Activated naive CD8-positive, alpha-beta T cell treated with anti-CD3 and anti-CD28 coated beads, Interleukin-2, amount 10 ng/mL, durations not matched to agents 7 days and 5 days (primary cell): ENCODE measurements at places on chromosomes 16 and 17. TPM values are rescaled to one million over a fixed set of nuclear protein-coding genes. Genes with fewer than 3 reads are reported as not detected.

IGFALS gene
- total RNA-seq = 0.23 TPM

FBXO39 gene
- total RNA-seq = 0.48 TPM

MT1E gene
- 36.4 TPM for total RNA-seq

SDF2 gene
- 50.1 TPM for total RNA-seq

SCNN1G gene
- not detected for total RNA-seq

KRTAP1-1 gene
- total RNA-seq = not detected

STH gene
- not detected for total RNA-seq

C16orf92 gene
- total RNA-seq = not detected

TPSD1 gene
- total RNA-seq = not detected

KRTAP4-6 gene
- not detected for total RNA-seq

DNA sequence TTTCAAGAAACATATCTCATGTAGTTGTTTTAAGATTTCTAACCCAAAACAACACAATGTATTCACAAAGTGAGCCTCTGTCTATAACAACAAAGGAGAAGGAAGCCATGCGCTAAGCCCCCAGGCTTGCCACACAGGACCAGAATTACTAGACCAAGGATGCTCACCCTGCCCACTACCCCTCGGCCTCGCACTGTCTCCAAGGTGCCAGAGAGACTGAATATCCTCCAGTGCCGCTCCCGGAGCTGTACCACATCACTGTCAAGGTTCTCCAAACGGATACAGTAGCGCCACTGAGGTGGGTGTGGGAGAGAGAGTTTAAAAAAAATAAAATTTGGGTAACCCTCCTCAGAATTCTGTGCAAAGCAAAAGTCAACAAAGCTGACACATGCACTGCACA, 7.1 kb downstream of the POLDIP2 start:
- H3K27ac ChIP-seq = no peak overlapping the region
- DNase-seq = no peak
- no peaks in the 10 kb centered on the region for H3K27me3 ChIP-seq
- peaks cover 9% of the 10 kb centered on the region for H3K36me3 ChIP-seq
- no peaks in the 10 kb centered on the region for H3K4me1 ChIP-seq

GRCh38 chr17:349666-350065, 2.9 kb downstream of the RPH3AL start:
- no peak for DNase-seq
- H3K4me3 ChIP-seq = no peak overlapping the region
- no peak overlapping the region for H3K27ac ChIP-seq
- H3K27me3 ChIP-seq = no peaks in the 10 kb centered on the region
- no peaks in the 10 kb centered on the region for H3K4me1 ChIP-seq

- no peak for DNase-seq
- H3K4me1 ChIP-seq = peaks cover 2% of the 10 kb centered on the region
- no peaks in the 10 kb centered on the region for H3K27me3 ChIP-seq
- H3K4me3 ChIP-seq = no peak overlapping the region
- peaks cover 25% of the 10 kb centered on the region for H3K36me3 ChIP-seq
These were observed 92.3 kb downstream of the VPS53 start for GRCh38 chr17:622356-622755.

GRCh38 chr17:80110927-80111701, 9.7 kb downstream of the GAA start:
- no peaks in the 10 kb centered on the region for H3K27me3 ChIP-seq
- peaks cover 2% of the 10 kb centered on the region for H3K36me3 ChIP-seq
- H3K4me1 ChIP-seq = peaks cover 4% of the 10 kb centered on the region
- no peak overlapping the region for H3K27ac ChIP-seq
- no peak overlapping the region for H3K4me3 ChIP-seq

DNA sequence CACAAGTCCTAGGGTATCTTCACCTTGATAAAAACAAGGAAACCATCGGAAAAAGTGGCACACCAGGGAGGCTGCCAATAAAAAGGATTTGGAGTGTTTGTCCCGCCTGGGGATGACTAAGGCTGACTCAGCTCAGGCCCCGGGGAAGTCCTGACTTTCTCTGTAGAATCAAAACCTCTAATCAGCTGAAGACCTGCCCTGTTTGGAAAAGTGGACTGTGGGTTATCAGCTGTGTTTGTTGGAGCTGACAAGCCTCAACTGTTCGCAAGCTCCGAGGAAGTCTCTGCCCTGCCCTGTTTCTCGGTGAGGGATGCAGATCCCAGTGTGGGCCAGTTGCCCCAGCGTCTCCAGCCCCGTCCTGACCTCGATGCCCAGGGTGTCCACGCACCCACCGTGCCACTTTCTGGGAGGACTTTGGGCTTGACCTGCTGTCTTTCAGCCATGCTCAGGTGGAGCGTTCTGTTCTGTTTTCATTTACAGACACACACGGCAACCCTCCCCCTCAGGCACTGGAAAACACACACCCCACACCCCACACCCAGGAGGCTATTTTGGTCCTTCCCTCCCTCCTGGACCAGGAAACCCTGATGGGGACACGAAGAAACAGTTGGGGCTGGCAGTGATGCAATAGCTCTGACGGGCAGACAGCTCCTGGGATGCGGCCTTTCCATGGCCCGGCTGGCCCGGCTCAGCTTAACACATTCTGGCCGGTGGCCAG, 27.6 kb upstream of the PITPNA start:
- H3K4me1 ChIP-seq = peaks cover 7% of the 10 kb centered on the region
- no peak overlapping the region for H3K27ac ChIP-seq
- H3K27me3 ChIP-seq = no peaks in the 10 kb centered on the region
- no peak for DNase-seq
- no peaks in the 10 kb centered on the region for H3K36me3 ChIP-seq

GRCh38 chr16:27427538-27427937, 25.6 kb downstream of the IL21R start:
- peaks cover 44% of the 10 kb centered on the region for H3K36me3 ChIP-seq
- peak overlapping the region; percentile 86 for H3K27ac ChIP-seq
- peaks cover 47% of the 10 kb centered on the region for H3K4me1 ChIP-seq
- peak overlapping the region; percentile 71 for H3K4me3 ChIP-seq
- no peaks in the 10 kb centered on the region for H3K27me3 ChIP-seq
- peak; percentile 14 for DNase-seq

GRCh38 chr17:59634632-59635541, 15.2 kb downstream of the CLTC start:
- no peaks in the 10 kb centered on the region for H3K27me3 ChIP-seq
- peaks cover 16% of the 10 kb centered on the region for H3K36me3 ChIP-seq
- H3K27ac ChIP-seq = no peak overlapping the region
- H3K4me1 ChIP-seq = peaks cover 28% of the 10 kb centered on the region
- no peak for DNase-seq

DNA sequence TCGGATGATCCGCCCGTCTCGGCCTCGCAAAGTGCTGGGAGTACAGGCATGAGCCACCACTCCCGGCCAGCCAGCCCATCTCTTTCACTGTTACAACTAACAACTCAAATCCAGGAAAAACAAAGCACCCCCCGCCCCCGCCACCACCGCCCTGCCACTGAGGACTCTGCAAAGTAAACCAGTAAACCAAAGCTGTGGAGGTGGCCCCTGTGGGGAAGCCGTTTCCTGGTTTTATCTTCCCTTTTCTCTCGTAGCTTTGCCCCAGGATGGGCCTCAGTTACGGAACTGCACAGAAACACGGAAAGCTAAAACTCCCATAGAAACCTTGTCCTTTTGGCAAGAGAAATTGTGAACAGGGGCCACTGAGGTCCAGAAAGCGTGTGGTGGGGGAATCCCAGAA, 17.5 kb downstream of the CHMP6 start:
- DNase-seq = no peak
- peaks cover 9% of the 10 kb centered on the region for H3K4me1 ChIP-seq
- H3K4me3 ChIP-seq = no peak overlapping the region
- peaks cover 37% of the 10 kb centered on the region for H3K27me3 ChIP-seq

DNA sequence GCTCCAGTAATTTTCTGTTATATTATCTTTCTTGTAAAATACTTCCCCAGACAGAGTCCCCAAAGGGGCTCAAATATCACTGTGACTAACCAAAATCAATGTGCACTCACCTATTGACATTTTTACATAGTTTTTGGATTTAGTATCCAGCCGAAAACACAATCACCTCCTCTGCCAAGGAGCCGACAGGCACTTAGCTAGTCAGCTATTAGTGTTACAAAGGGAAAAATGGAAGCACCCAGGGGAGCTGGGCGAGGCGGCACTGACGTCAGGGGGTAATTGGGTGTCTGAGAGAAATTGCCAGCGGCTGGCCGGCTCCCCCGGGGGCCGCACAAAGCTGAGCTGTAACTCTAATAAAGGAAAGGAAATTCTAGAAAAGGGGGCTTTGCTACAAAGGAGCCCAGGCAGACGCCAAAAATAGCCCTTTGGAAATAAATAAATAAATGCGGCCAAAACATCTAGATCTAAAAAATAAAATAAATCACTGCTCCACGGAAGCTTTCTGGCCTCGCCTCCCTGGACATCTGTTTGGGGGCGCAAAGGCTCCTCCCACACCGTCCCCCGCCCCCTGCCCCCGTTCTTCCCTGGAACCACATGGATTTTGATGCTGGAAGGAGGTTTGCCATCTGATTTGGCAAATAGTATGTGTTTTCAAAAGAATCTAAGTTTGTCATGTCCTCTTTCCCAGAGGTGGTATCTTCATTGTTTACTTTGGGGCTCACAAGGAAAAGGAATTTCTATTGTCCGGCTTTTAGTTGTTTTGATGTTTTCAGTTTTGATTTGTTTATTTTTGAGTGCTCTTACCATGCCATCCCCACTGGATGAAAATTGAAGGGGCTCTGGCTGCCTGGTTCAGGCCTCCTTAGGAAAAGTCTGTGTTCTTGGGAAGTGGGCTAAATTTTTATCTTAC, 156.7 kb downstream of the ZNF423 start:
- peaks cover 21% of the 10 kb centered on the region for H3K27me3 ChIP-seq
- no peak for DNase-seq
- no peaks in the 10 kb centered on the region for H3K36me3 ChIP-seq
- no peak overlapping the region for H3K4me3 ChIP-seq
- no peaks in the 10 kb centered on the region for H3K4me1 ChIP-seq
- no peak overlapping the region for H3K27ac ChIP-seq

DNA sequence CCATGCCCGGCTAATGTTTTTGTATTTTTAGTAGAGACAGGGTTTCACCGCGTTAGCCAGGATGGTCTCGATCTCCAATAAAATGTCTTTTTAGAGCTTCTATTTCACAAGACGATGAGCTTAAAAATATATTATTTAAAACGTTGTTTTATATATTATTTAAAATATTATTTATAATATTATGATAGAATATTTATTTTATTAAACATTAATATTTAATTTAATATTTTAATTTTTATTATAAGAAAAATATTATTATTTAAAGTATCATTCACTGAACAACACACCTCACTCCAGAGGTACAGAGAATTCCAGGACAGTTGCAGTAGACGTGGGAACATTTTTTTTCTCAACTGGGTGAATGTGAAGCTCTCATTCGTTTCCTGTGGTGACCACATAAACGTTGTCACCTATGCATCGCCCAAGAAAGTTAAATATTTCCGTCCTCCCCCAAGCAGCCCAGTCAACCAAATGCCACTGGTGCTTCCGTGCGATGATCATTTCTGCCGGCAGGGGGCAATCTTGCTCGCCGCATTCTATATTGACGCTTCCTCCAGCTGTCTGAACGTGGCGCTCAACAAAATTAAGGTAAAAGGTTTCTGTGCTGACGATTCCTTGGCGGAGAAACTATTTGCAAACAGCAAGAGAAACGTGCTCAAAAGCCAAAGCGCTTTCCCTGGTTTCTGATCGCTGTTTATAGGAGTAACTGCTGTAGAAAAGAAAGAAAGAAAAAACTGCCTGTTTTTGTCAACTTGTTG, 41.7 kb upstream of the PRSS54 start:
- no peaks in the 10 kb centered on the region for H3K36me3 ChIP-seq
- no peak overlapping the region for H3K27ac ChIP-seq
- peak; percentile 89 for DNase-seq

- H3K36me3 ChIP-seq = peaks cover 14% of the 10 kb centered on the region
- peaks cover 36% of the 10 kb centered on the region for H3K4me1 ChIP-seq
- no peak overlapping the region for H3K4me3 ChIP-seq
- H3K27ac ChIP-seq = peak overlapping the region; percentile 63
- no peak for DNase-seq
These were observed 23.2 kb downstream of the LITAF start for GRCh38 chr16:11563493-11564040.

- H3K4me1 ChIP-seq = no peaks in the 10 kb centered on the region
- no peak for DNase-seq
- H3K36me3 ChIP-seq = no peaks in the 10 kb centered on the region
These were observed 62.0 kb upstream of the NUDT7 start for GRCh38 chr16:77660311-77660710.

DNA sequence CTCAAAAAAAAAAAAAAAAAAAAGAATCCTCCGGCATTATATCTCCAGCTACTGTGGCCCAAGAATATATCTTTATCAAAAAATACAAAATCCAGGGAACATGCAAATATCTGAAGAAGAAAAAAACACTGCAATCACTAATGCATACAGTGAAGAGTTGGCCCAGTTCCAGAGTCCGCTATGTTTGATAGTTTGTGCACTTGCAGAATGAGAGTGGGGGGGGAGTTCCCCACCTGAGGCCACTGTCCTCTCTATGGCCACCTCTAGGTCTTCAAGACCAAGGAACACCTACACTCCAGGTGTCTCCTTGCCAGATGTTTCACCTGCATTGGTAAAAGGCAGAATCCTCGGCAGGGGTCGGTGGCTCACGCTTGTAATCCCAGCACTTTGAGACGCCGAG, 4.0 kb downstream of the ZNF785 start:
- H3K4me3 ChIP-seq = no peak overlapping the region
- H3K36me3 ChIP-seq = peaks cover 10% of the 10 kb centered on the region
- no peak overlapping the region for H3K27ac ChIP-seq
- H3K4me1 ChIP-seq = peaks cover 8% of the 10 kb centered on the region
- H3K27me3 ChIP-seq = no peaks in the 10 kb centered on the region
- no peak for DNase-seq

- H3K4me1 ChIP-seq = peaks cover 18% of the 10 kb centered on the region
- H3K27ac ChIP-seq = no peak overlapping the region
- H3K27me3 ChIP-seq = no peaks in the 10 kb centered on the region
These were observed 10.4 kb downstream of the MILR1 start for GRCh38 chr17:64459284-64459747.

DNA sequence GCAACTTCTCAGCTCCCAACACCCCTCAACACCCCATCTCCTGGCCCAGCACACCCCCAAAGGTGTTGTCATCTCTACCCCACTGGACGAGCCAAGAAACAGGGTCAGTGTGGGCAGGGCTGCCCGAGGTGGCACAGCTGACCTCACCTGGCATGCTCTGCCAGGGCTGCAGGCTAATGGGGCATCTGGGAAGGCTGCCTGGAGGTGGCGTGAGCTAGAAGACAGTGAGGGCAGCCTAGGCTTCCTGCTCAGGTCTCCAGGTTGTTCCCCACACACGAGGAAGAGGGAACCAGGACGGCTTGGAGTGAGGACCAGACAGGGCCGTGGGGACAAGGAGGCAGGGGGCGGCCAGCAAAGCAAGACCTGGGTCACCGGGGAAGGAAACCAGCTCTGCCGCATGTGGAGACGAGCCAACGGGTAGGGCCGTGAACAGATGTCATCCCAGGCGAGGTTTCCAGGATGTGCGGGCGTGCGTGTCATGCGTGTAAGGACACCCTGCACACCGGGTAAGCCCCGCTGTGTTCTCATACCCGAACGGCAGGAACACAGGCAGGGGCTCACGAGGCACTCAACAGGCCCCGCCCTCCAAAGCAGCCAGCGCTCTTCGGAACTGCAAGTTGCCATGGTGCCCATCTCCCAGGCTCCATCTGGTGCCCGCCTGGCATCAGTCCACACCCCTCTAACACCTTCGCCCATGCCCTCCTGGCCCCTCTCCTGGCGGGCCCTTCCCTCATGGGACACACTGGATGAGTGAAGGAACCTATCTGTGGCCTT, 29.6 kb upstream of the PVALEF start:
- no peaks in the 10 kb centered on the region for H3K4me1 ChIP-seq
- H3K27ac ChIP-seq = no peak overlapping the region
- no peak for DNase-seq
- no peaks in the 10 kb centered on the region for H3K27me3 ChIP-seq
